Ascending aorta (tissue), 2 donors: ENCODE measurements at places on chromosomes 6 and 20. TPM values are rescaled to one million over a fixed set of nuclear protein-coding genes. Genes with fewer than 3 reads are reported as not detected.

GRCh38 chr20:53658322-53658721 lies 64.7 kb upstream of the ZNF217 start:
- H3K4me1 ChIP-seq, result peaks cover 15% of the 10 kb centered on the region
- H3K27me3 ChIP-seq, result no peaks in the 10 kb centered on the region
- no peak for DNase-seq
- no peak overlapping the region for H3K27ac ChIP-seq
- no peaks in the 10 kb centered on the region for H3K36me3 ChIP-seq

GRCh38 chr6:130593200-130593599 lies 227.4 kb downstream of the TMEM200A start:
- no peaks in the 10 kb centered on the region for H3K36me3 ChIP-seq
- no peak overlapping the region for H3K4me3 ChIP-seq
- H3K27me3 ChIP-seq, result no peaks in the 10 kb centered on the region

- no peak for DNase-seq
- H3K27me3 ChIP-seq, result no peaks in the 10 kb centered on the region
- H3K4me1 ChIP-seq, result no peaks in the 10 kb centered on the region
- H3K27ac ChIP-seq, result no peak overlapping the region
- H3K4me3 ChIP-seq, result no peak overlapping the region
Measured at GRCh38 chr20:59580991-59581401, 23.3 kb upstream of the PHACTR3 start.

DNA sequence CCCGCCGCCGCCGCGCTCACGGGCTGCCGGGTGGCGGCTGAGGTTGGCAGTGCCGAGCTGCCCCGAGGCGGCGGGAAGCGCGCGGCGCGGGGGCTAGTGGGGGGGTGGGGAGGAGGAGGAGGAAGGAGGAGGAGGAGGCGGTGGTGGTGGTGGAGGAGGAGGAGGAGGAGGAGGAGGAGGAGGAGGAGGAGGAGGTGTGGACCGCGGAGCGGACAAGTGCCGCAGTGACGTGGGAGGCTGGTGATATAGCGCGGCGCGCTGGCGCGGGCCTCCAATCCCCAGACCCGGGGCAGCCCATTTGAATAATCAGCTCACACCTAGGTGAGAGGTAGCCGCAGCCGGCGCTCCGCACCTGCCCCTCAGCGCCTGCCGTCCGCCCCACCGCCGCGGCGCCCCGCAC lies at the start of gene FOXA2:
Gene FOXA2, minus strand, starts transcription at position 51 of the 400 bp plus-strand sequence. CDS start 294 bp downstream, outside the sequence.
- H3K36me3 ChIP-seq, result no peaks in the 10 kb centered on the region
- DNase-seq, result no peak
- peaks cover 7% of the 10 kb centered on the region for H3K4me1 ChIP-seq
- peaks cover 28% of the 10 kb centered on the region for H3K27me3 ChIP-seq
- H3K27ac ChIP-seq, result no peak within 1 kb of the TSS

Gene LPIN3
- 63.0 TPM for total RNA-seq

Gene DEFB113
- total RNA-seq, result not detected

Gene COX7A2
- 360 TPM for total RNA-seq
